ENCODE measurements at places on chromosomes 7 and 10.

- no peak for DNase-seq
Observed at GRCh38 chr7:98423043-98423442, 22.2 kb upstream of the BAIAP2L1 start.

- peak; percentile 91 for DNase-seq
Observed at GRCh38 chr10:97542169-97543024, 30.2 kb upstream of the ANKRD2 start.

GRCh38 chr10:8224591-8224990 lies 170.1 kb downstream of the GATA3 start:
- peak; percentile 38 for DNase-seq

GRCh38 chr10:112095731-112096130 lies 87.8 kb downstream of the GPAM start:
- no peak for DNase-seq

All from foreskin keratinocyte (primary cell).